HFFc6 (cell line): ENCODE measurements at places on chromosomes 5 and 9. TPM values are rescaled to one million over a fixed set of nuclear protein-coding genes. Genes with fewer than 3 reads are reported as not detected.

GRCh38 chr5:180180846-180181245, 28.2 kb downstream of the RASGEF1C start:
- no peak for DNase-seq

GRCh38 chr9:130929571-130930038, 9.4 kb downstream of the FIBCD1 start:
- no peak for DNase-seq

DNA sequence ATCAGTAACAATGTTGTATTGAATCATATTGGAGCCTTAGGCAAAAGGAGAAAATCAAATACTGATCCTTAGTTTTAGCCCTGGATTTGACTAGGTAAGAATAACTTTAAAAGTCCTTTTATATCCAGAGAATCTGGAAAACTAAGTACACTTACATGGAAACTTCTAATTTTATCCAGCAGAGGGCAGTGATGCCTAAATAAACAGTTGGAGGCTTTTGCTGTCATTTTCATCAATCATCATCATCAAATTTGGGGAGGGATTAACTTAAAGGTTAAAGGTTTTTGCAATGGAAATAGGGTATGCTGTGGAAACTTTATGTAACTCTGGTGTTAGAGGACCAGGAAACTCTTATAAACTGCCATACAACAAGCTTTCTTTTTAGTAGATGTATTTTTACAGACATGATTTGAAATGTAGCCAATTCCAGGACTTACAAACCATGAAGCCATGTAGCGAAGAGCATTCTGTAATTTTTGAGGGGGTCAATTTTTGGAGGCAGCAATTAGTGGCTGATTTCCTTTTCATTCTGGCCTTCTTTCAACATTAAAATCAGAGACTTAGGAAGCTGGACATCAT, 112.7 kb downstream of the OSTF1 start:
- DNase-seq: peak; percentile 34

GRCh38 chr9:117305454-117305853, 109.4 kb downstream of the ASTN2 start:
- DNase-seq: no peak

The WDR38 gene
- total RNA-seq: not detected in 3 replicates

The PCDHA9 gene
- not detected in 3 replicates for total RNA-seq

The SH3PXD2B gene
- total RNA-seq: 12.4 to 23.2 TPM (median 15.2 TPM) in 3 replicates

The PRKACG gene
- not detected in 3 replicates for total RNA-seq
